ENCODE measurements at places on chromosomes 2 and 18. TPM values are rescaled to one million over a fixed set of nuclear protein-coding genes. Genes with fewer than 3 reads are reported as not detected.

DNA sequence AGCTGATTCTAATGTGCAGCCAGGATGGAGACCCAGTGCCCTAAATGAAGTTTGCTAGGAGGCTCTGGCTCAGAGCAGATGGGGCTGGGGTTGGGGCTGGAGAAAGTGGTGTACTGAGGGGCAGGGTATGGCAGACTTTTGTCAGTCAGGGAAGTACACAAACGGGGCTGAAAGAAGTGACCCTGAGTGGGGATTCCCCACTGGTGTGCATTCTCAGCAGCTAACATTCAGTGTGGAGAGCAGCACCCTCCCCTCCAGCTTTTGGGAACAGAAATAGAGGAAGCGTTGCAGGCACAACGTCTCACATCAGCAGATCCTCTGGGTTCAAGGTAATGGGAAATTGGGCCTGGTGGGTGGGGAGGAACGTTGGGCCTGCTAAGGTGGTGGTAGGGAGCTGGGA lies 89.1 kb upstream of the GCFC2 start:
- DNase-seq, result no peak
- H3K4me1 ChIP-seq, result no peaks in the 10 kb centered on the region
- H3K4me3 ChIP-seq, result no peak overlapping the region
- no peak overlapping the region for H3K27ac ChIP-seq

DNA sequence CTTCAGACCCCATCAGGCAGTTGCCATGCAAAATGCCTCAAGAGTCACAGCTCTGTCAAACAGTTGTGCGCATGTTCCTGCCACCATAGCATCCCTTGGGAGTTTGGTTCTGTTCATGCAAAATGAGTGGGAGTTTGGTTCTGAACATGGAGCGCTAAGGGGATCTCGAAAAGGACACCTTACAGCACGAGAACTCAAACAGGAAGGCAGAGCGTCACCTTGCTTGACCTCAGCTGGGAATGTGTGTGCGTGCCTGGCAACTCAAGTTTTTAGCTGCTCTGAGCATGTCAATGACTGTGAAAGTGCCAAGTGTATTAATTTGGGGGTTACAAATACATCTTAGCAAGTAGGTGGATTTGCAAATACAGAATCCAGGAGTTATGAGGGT lies 16.6 kb downstream of the MALL start:
- no peak overlapping the region for H3K27ac ChIP-seq
- no peak overlapping the region for H3K4me3 ChIP-seq
- H3K4me1 ChIP-seq, result peaks cover 13% of the 10 kb centered on the region
- no peak for DNase-seq
- no peaks in the 10 kb centered on the region for H3K27me3 ChIP-seq

DNA sequence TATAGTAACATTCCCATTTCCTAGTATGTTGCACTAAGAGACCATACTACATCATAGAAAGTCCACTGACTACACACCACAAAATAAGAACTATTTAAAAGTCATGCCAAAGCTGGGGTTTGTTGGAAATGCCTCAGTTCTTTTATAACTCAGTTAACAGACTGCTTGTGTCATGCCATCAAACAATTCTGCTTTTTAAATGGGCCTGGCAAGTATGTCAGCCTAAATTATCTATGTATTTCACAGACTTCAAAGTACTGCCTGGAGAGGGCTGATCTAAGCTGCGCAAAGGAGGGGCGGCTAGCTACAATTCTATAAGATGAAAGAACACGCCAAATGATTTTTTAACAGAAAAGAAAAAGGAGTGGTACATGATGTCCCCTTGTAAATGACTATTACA lies 49.6 kb downstream of the FARSB start:
- no peak overlapping the region for H3K4me3 ChIP-seq
- no peaks in the 10 kb centered on the region for H3K27me3 ChIP-seq
- no peak for DNase-seq
- H3K4me1 ChIP-seq, result no peaks in the 10 kb centered on the region
- no peaks in the 10 kb centered on the region for H3K36me3 ChIP-seq

DNA sequence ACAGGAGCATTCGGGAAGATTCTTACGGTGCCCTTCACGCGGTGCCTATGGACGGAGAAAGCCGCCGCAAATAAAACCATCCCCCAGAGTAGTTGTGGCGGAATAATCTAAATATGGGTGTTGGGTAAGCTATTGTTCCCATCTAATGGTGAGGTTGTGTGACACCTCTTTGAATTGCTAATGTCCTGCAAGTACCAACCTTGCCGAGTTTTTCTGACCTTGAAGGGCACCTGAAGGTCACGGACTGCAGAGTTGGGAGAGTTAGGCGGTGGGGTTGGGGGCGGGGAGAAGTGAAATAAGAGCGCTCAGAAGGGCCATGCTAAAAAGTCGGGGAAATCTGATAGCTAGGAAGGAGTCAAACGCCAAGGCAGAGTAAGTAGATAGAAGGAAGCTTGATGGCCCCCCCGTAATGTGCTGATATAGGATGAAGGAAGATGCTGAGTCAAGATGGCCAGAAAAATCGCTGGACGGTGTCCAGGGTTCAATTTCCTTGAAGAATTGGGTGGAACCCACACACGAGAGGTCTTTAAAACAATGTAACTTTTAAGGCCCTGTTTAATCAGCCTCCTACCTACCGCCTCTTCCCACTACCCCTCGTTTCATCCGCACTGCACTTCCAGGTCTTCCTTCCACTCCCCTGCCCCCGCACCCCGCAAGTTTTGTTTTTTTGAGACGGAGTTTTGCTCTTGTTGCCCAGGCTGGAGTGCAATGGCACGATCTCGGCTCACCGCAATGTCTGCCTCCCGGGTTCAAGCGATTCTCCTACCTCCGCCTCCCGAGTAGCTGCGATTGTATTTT lies 600 bp downstream of the KATNAL2 start:
- H3K27me3 ChIP-seq, result no peaks in the 10 kb centered on the region
- peaks cover 30% of the 10 kb centered on the region for H3K4me1 ChIP-seq
- H3K36me3 ChIP-seq, result no peaks in the 10 kb centered on the region
- peak overlapping the region; percentile 78 for H3K4me3 ChIP-seq
- peak overlapping the region; percentile 95 for H3K27ac ChIP-seq
- DNase-seq, result peak; percentile 73

DNA sequence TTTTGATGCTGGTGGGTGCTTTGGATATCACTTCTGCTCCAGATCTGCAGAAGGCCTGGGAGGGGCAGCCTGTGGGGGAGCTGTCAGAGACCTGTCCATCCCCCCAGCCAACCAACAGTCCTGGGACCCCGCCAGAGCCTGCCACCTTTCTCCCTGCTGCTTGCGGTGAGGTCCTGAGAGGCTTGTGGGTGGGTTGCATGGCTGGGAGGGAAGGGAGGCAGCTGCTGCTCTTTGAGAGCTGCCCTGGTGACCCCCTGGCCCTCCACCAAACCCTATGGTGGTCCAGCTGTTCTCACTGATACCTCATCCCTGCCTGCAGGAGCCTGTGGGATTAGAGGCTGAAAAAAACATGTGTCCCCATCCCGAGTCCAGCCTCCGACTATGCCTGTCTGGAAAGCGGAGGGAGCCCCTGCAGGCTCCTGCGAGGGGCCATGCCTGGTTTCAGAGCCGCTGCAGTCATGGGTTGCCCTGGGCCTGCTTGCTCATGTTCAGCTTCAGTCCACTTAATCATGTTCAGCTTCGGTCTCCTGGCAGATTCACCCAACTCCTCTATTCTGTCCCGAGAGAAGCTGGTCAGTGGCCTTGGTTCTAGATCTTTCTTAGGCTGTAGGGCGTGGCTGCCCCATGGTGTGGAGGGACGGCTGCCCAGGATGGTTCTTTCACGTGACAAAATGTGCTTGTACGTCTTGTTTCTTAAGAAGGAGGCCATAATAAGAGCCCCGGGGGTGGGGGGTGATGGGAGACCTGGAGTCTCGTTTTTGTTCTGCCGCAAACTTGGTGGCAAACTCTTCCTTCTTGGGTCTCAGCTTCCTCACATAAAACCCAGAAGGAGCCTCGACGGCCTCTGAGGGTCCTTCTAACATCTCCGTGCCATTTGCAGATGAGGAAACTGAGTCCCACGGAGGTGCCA lies 98.5 kb downstream of the CTIF start:
- no peak overlapping the region for H3K4me3 ChIP-seq
- no peak for DNase-seq
- no peaks in the 10 kb centered on the region for H3K36me3 ChIP-seq
- no peak overlapping the region for H3K27ac ChIP-seq

DNA sequence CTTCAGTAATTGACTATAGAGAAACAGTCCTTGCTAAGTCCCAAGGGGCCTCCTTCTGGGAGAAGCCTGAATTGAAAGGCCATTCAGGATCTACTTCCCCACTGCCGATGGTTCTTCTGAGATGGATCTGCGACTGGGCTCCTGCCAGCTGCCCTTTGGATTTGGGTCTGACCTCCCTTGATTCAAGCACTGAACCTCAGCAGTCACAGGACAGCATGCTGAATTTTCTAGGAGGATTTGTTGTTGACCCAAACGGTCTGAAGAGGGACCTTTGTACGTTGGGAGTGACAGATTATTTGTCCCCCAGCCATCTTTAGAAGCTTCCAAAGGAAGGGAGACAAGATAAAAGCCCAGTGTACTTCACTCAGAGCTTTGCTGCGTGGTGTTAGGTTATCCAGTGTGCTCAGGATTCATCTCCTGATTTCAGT lies 67.1 kb downstream of the NXPH2 start:
- no peaks in the 10 kb centered on the region for H3K36me3 ChIP-seq
- no peak for DNase-seq
- H3K27me3 ChIP-seq, result no peaks in the 10 kb centered on the region
- H3K4me1 ChIP-seq, result peaks cover 13% of the 10 kb centered on the region
- no peak overlapping the region for H3K4me3 ChIP-seq

GRCh38 chr2:18214936-18215335 lies 336.5 kb downstream of the KCNS3 start:
- no peaks in the 10 kb centered on the region for H3K27me3 ChIP-seq
- H3K27ac ChIP-seq, result no peak overlapping the region
- H3K4me3 ChIP-seq, result no peak overlapping the region

DNA sequence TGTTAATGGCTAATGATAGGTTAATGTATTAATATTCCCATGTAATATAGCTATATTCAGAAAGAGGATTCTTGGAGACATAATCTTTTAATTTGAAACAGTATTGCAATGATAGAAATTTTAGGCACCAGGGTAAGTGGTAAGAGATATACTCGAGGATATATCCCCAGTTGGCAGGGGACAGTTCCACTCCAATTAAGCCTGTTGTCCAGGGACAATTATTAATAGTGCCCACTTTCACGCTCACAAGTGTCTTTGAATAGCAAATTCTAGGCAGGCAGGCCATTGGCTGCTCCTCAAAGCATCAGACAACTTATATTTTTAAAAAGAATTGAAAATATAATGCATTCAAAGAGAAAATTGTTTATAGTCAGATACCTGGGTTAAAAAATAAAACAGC lies 190.7 kb downstream of the PDE11A start:
- H3K27me3 ChIP-seq, result no peaks in the 10 kb centered on the region
- H3K4me3 ChIP-seq, result no peak overlapping the region
- DNase-seq, result no peak
- H3K4me1 ChIP-seq, result peaks cover 41% of the 10 kb centered on the region

DNA sequence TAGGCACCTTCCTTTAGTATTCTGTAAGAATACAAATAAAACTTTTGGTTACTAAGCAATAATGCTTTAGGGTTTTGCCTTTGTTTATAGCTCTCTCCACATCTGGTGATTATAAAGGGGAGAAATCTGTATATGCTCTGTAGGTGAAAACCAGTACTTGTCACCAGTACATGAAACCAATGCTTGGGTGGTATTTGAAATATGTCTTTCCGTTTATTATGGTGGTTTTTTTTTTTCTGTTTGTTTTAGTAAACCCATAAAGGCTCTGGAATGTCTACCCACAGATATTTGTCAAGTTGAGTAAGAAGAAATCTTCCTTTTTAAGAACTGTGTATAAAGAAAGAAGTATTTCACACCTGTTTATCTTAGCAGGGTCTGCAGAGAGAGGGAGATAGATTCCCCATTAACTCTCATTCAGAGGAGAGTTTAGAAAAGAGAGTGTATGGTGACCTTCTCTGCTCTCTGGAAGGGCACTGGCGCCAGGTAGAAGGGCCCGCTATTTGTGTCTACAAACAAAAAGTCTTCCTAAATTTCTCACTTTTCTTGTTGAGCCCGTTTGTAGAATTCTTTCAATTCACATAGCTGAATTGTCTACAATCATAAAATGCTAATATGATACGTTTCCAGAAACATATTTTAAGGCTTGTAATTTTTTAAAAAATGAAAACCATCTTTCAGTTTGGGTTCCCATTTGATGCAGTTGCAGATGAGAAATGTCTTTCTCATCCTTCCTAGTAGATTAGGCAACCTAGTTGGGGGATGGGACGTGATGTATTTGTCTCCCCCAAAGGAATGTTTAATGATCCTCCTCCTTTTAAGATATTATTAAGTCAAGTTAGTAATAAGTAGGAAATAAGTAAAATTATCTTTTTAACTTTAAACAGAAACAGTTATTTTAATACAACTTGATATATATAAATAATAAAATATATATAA lies 33.9 kb downstream of the MAP3K20 start:
- no peaks in the 10 kb centered on the region for H3K27me3 ChIP-seq
- peaks cover 37% of the 10 kb centered on the region for H3K4me1 ChIP-seq
- H3K36me3 ChIP-seq, result no peaks in the 10 kb centered on the region
- no peak overlapping the region for H3K4me3 ChIP-seq
- peak overlapping the region; percentile 75 for H3K27ac ChIP-seq
- no peak for DNase-seq

- peak overlapping the region; percentile 98 for H3K27ac ChIP-seq
- peak overlapping the region; percentile 74 for H3K4me3 ChIP-seq
- no peaks in the 10 kb centered on the region for H3K27me3 ChIP-seq
- H3K36me3 ChIP-seq, result no peaks in the 10 kb centered on the region
- DNase-seq, result no peak
These were observed 2.0 kb upstream of the CAPN10 start for GRCh38 chr2:240584486-240585031.

GRCh38 chr2:20627712-20628380 lies 23.1 kb downstream of the HS1BP3 start:
- peak overlapping the region; percentile 87 for H3K27ac ChIP-seq
- no peaks in the 10 kb centered on the region for H3K27me3 ChIP-seq
- DNase-seq, result peak; percentile 5
- H3K4me1 ChIP-seq, result peaks cover 32% of the 10 kb centered on the region

SERPINB5 gene
- total RNA-seq, result not detected

Data from gastrocnemius medialis (tissue), 4 donors.